ENCODE measurements at places on chromosomes 6 and 20.

DNA sequence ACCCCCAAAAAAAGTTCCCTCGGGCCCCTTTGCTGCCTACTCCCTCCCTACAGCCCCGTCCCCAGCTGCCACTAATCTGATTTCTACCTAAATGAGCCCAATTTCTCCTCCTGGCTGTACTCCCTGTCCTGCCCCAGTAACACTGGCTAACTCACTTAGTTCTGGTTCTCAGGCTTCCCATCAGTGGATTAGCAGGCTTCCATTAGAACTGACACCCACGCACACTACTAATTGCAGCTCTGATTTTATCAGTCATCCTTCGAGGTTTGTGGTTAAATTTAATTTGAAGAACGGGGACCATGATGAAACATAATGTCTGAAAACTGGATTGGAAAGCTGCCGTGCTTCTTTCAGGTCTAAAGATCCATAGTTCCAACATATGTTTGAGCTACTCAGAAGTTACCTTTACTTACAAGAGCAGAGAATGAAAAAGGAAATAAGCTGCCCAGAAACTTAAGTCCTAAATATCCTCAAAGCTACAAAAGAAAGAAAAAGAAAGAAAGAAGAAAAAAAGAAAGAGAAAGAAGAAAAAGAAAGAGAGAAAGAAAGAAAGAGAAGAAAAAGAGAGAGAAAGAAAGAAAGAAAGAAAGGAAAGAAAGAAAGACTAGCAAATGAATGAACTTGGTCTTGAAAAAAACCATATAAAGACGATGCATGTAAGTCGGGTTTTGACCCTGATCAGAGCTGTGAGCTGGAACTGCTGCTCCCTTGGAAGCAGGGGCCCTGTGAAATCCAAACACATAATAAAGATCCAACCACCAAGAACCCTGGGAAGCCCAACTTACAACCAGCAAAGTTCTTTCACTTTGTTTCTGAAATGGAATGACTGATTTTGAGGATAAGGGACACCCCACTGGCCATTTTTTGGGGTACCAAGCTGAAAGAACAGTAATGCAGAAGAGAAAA lies 51.7 kb downstream of the CNKSR3 start:
- no peak for DNase-seq

DNA sequence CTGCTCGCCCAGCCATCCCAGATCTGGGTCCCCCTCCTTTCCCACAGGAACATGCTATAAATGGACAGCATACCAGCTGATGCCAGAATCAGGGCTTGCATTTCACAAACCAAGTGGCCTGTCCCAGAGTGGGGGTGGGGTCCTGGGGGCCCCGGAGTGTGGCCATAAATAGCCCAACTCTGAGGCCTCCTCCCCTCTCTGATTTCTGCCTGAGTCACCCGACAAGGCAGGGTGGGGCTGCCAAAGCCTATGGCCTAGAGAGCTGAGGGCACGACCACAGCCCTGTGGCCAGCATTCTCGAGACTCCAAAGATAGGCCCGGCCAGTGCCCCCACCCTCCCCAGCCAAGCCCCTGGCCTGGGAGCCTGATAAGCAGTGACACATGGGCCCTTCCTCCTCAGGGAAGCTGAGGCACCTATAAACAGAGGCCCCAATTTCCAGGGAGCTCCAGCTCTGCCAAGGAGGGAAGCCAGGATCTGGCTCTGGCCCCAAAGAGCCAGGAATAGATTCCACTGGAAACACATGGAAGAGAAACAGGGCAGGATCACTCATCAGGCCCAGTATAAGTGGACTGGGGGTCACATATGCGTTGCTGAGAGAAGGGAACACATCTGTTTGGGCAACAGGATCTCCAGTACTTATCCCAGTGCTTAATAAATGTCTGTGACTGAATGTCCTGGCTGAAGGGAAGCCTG lies 20.3 kb downstream of the SNTA1 start:
- no peak for DNase-seq

DNA sequence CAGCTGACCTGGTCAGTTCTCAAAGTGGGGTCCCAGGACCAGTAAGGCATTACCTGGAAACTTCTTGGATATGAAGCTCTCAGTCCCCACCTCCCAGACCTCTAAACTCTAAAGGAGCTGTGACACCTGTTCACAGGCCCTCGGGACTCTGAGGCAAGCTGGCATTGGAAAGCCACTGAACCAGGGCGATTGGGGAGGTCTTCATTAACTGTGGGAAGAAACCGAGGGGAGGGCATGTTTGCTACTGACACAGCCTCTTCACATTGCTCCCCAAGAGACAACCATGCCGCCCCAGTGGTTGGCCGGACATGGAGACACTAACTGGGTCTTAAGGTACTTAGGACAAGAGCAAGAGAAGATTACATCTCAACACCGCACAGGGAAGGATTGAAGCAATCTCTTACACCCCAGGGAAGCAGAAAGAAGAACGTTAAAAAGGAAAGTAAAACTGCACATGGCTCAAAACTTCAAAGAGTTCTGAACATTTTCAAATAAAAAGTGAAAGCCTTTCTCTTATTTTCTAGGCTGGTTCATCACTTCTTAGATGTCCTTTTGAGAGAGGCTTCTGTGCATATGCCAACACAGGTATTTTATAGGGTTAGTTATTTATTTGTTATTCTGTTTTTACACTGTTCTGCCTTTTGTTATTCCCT lies 210.0 kb upstream of the CST7 start:
- DNase-seq = peak; percentile 70

GRCh38 chr6:106979435-106979884 lies 4.9 kb upstream of the CD24 start:
- DNase-seq = no peak

DNA sequence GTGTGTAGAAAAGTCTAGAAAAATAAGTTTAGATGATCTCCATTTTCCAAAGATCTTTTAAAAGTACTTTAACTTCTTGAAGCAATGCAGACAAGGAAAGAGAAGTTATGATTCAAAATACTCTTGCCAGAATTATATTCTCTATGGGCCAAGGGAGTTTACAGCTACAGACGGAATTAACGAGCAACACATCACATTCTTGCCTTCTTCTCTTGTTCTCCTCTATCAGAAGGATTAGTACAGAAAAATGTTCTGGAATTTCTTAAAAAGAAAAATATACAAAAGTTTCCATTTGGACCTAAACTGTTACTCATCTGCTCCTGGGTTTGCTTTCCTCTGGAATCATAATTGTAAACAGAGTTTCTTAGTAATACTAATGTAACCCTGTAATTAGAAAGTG lies 284.7 kb upstream of the HSF2 start:
- no peak for DNase-seq

GRCh38 chr20:20204256-20204655 lies 151.9 kb downstream of the CFAP61 start:
- DNase-seq = no peak

GRCh38 chr6:17813542-17813941 lies 106.8 kb upstream of the NUP153 start:
- DNase-seq = no peak

DNA sequence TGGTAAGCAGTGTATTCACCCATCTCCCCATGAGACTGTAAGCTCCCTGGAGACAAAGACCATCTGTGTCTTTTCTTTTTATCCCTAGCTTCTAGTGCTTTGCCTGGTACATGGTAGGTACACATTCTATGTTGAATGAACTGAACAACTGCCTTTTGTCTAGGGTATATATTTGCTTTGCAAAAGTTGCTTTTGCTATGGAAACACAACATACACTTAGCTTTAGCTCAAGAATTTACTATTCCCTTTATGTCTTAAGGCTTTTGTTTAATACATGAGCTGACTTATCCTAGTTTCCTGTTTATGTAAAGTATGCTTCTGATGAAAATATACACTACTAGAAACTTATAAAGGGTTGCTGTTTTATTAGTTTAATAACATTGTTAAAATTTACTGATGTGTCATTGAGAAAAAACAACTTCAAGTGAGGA lies 198.2 kb downstream of the PRL start:
- DNase-seq = no peak

DNA sequence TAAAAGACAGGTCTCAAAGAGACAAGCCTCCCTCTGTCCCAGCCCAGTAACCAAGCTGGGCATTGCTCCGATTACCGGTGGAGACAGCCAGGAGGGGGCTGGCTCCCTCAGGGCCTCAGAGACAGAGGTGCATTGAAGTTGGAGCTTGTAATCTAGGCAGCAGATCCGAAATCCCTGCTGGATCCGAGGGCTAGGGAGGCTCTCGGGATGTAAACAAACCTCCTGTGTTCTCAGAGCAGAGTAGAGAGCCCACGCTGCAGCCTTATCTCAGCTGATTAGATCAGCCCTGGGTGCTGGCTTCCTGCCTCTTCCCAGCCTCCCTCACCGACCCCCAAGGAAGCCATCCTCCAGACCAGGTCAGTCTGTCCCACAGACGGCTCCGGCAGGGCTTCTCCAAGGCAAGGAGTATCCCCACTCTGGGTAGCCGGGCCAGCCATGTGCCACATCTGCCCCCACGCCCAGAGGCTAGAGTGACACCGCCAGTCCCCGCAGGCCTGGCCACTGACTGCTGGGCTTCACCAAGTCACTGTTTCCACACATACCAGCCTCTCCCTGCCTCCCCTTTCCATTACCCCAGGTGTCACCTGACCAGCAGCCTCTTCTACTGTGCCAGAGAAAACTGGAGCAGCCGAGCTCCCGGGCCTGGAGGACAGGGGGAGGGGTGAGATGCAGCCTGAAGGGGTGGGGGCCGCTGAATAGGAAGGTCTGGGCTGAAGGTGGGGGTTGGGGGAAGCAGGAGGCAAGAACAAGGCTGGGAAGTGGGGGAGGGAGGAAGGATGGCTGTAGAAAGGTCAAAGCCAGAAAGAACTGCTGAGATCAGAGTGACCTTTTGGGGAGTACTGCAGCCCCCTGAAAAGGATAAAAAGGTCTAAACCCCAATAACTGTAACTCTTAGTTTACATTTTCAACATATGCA lies 6.0 kb downstream of the SDC4 start:
- DNase-seq = no peak

GRCh38 chr6:87146363-87146762 lies 9.0 kb upstream of the ZNF292 start:
- no peak for DNase-seq

GRCh38 chr6:16129623-16130401 lies 926 bp downstream of the MYLIP start:
- DNase-seq = no peak

DNA sequence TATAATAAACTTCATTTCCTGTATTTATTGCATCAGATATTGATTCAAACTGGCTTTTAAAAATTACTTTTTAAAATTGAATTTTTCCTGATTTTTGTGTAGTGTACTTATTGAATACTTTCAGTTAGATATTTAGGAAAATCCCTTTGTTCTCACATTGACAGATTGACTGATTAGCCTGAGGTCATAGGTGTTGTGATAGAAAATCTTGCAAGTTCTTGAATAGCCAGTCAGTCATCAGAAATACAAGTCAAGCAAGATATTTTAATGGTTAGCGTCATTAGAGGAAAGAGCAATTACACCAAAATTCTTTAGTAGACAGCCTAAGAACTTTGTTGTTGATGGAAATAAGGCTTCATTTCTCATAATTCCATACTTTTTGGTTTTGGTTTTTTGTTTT lies 3.4 kb upstream of the TMEM30A start:
- DNase-seq = no peak
